ENCODE measurements at places on chromosomes 13 and 19.

GRCh38 chr13:60347690-60348089, 49.3 kb upstream of the TDRD3 start:
- no peak for DNase-seq

DNA sequence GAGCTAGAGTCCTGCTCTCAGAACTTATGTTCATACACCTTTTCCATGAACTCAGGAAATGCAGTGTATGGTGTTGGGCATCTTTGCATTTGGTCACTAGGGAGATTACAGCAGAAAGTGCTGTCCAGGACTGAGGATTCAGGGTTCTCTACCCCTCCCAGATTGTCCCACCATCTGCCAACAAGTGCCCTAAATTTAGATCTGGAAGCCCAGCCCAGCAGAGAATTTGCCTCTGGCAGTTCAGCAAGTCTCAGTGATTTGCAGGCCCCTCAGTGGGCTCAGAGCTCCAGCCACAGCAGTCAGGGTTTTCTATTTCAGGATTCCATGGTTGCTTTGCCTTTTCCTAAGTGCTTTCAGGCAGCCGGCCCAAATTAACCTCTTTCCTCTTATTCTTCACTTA, 23.4 kb downstream of the CNFN start:
- DNase-seq = no peak

- DNase-seq = peak; percentile 79
Measured at GRCh38 chr19:8017808-8018207, 12.4 kb upstream of the ELAVL1 start.

DNA sequence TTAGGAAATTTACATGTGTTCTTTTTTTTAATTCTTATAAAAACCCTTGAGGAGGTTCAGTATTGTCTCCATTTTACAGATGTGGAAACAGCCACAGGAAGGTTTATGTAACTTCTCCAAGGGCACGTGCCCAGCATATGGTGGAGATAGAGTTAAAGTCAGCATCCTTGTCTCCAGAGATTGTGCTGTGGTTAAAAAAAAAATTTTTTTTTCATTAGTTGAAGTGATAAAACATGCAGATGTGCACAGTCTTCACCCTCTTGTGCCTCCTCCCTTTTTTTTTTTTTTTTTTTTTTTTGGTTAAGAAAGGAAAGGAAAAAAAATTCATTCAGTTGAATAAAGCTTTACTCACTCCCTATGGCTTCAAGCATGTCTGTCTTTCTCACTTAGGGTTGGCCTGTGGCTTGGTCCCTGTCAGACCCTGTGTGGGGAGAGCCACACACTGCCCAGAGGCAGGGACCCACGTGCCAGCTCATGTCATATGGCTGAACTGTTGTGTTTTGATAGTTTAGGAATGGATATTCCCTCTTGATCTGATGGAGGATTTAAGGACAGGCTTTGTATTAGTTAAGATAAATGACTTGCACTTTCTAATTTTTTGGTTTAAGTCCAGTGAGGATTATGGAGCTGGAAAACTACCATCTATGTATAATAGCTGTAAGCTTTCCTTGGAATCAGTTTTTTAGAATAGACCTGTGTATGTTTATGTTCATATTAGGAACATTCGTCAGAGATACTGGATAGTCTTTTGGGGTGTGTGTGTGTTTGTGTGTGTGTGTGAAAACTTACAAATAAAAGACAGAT, 19.3 kb downstream of the RNASEH2B start:
- no peak for DNase-seq

DNA sequence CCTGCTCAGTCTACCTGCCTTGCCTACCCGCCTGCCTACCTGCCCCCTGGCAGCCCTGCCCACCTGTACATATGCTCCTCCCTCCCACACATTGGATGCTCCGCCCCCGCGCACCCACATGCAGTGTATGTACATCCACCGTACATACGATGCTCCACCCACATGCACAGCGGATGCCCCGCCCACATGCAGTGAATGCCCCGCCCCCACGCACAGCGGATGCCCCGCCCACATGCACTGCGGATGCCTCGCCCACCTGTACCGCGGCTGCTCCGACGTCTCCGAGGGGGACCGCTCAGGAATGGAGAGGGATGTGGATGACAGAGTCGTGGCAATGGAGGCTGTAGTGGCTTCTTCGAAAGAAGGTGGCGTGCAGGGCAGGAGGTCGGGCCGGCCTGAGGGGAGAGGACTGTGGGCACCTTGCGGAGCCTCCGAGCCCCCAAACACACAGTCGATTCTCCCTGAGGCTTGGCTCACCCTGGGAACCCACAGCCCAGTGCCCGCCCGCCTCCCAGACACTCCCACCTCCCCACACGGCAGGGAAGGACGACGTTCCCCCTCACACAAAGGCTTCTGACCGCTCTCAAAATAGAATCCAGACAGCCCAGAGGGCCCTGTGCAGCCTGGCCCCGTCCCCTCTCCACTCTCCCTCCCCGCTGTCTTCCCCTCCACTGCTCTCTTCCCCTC, 16.5 kb upstream of the CACTIN start:
- peak; percentile 36 for DNase-seq

- no peak for DNase-seq
Measured at GRCh38 chr19:1752009-1752756, 1.1 kb upstream of the ONECUT3 start.
